NCI-H82 (cell line): ENCODE measurements at places on chromosomes 2 and 18.

DNA sequence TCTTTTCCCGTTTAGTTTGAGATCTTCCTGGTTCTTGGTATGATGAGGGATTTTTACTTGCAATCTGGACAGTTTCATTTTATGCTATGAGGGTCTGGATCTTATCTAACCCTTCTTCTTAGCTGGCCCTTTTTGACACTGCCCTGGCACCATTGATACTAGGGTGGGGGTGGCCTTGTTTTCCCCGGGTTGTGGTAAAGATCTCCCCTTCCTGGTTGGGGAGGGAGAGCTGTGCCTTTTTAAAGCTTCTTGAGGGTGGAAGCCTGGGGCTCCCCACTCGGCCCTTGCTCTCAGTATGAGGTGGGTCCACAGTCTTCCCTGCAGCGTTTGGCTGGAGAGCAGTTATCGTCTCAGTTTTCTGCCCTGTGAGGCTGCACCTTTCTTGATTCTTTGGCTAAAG, 66.1 kb downstream of the ASB1 start:
- no peak for DNase-seq

DNA sequence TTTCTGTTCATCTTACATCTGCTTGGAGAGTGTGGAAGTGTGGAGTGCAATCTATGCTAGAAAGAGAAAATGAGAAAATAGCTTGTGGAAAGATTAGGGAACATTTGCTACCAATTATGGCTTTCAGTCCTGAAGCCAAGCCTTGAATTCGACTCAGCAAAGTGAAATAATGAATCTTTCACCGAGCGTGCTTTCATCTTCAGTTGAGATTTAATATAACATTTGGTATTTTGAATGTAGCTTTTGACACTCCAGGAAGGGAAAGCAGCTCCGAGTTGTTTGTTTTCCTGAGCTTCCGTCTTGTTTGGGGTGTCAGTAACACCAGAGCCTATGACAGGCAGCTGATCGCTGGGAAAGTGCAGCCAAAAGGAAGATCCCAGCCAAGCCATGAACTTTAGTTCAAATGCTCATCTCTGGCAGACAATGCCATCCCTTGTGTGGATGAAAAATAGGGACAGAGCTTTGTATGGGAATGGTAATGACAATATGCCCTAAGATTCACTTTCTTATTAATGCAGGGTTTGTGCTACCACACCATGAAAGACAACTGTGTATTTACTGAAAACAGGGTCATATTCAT, 25.0 kb upstream of the PHLPP1 start:
- no peak for DNase-seq

GRCh38 chr2:101199251-101199791, 48.1 kb upstream of the TBC1D8 start:
- DNase-seq = no peak

DNA sequence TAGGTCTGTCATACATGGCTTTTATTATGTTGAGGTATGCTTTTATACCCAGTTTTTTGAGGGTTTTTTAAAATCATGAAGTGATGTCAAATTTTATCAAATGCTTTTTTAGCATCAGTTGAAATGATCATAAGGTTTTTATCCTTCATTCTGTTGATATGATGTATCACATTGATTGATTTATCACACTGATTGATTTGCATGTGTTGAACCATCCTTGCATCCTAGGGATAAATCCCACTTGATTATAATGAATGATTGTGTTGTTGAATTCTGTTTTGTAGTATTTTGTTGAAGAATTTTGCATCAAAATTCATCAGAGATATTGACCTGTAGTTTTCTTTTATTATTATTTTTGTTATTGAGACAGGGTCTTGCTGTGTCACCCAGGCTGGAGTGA, 68.2 kb downstream of the LIMS1 start:
- no peak for DNase-seq

- DNase-seq = no peak
Measured at GRCh38 chr18:45567123-45567522, 48.2 kb upstream of the SLC14A2 start.

DNA sequence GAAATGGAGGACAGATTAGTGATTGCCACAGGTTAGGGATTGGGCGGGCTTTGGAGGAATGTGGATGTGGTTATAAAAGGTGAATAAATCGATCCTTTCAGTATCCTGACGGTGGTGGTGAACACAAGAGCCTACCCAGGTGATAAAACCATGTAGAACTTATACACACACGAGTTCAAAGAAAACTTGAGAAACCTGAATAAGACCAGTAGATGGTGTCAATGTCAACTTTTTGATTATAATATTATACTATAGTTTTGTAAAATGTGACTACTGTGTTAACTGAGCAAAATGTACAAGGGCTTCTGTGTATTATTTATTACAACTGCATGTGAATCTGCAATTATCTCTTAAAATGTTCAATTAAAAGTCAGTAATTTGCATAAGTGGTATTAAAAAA, 136.3 kb downstream of the ERBB4 start:
- no peak for DNase-seq

DNA sequence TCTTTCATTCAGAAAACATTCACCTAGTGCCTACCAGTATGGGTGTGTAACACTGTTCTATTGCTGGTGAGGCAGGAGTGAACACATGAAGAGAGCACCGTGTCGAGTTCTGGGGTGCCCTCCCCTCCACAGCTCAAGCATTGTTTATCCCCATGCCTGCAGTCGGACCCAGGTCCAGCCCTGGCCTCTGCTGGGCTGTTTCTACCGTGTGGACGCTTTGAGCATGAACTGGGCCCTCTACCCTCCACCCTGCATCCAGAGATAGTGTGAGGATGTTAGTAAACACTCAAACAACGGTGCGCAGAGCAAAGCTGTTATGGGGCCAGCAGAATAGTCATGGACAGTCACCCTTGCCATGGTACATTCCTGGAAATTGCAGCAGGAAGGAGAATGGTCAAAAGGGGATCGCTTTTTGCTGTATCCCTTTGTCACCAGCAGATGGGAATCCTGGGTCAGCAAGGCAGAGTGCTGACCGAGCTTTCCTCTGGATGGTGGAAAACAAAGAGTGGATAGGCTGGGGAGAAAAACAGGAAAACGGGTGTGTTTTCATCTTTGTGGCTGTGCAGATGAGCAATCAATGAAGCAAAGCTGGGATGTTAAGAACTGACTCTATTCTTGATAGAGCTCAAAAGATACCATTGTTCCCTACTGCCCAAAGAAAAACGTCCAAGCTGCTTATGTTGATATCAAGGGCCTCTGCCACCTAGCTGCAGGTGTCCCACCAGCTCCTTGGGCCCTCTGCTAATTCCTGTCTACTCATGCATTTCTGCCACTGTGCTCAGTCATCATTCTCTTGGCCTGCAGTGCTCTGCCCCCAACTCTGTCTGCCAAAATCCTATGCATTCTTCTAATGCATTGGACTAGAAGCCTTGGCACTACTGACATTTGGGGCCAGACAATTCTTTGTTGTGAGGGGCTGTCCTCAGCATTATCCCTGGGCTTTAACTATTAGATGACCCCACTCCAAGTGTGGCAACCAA, 38.7 kb downstream of the REEP1 start:
- DNase-seq = peak; percentile 38

GRCh38 chr18:48715711-48716361, 177.0 kb downstream of the CTIF start:
- DNase-seq = no peak

GRCh38 chr18:54717673-54718407, 110.4 kb upstream of the RAB27B start:
- DNase-seq = peak; percentile 36

DNA sequence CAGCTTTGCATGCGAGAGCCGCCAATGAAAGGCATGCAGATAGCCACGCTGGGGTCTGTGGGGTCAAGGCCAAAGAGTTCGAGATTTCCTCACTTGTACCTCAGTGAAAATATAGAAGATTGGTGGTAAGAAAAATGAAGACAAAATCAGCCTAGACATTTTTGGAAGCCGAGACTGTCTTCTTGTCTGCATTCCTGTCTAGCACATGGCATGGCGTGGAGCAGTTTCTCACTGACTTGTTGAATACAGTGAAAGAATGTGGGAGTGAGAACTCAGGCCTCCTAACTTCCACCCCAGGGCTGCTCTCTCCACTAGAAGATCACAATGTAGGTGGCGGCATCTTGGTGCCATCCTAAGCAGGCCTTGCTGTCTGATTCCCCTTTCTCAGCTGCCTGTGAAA, 740.8 kb upstream of the HS6ST1 start:
- DNase-seq = no peak

GRCh38 chr2:206230060-206230762, 44.3 kb upstream of the ZDBF2 start:
- DNase-seq = peak; percentile 67

DNA sequence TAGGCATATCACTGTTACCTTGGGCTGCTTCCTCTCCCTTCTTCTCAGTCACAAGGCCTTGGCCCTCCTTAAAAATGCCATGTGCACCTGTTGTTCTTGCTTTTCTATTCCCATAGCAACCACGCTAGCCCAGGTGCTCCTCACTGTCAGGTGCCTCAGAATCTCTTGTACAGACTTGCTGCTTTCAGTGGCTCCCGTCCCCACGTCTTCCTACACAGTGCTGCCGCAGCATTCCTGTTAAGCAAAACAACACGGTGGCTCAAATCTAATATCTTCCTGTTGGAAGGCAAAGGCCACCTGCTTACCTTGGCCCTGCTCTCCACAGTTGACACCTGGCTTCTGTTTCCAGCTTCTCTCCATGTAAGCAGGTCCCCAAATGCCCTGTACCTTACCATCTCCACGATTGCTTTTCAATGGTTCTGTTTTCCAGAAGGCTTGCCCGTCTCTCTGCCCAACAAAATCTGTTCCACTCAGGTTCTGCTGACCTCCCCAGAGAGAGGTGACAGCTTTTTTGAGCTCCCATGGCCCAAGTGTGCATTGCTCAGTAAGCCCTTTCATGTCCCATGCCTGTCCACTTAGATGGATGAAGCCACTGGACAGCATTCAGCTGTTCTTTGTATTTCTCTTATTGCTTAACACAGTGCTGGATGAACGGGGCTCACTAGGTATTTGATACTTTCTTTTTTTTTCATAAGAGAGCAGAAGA, 240.4 kb downstream of the PRKCE start:
- no peak for DNase-seq

DNA sequence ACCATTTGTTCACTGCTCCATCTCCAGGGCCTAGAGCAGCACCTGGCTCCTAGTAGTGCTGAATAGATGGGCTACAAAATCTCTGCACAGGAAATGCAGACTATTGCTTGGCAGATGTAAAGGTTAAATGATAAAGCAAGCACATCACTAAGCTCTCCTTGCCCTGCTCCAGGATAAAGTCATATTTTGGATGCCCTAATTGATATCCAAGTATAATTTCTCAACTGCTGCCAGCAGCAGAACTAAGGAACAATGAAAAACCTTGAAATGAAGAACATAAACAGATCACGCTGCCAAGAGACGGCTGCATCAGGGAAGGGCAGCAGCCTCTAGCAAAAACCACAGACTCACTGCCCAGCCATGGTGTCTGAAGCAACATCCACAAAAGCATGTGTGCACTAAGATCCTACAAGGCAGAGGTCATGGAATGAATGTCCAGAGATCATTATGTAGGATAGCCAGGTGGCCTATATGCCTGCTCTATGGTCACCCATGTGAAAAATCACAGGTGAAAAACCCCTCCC, 134.7 kb downstream of the TMEM163 start:
- no peak for DNase-seq

GRCh38 chr2:161961061-161961460, 113.0 kb downstream of the DPP4 start:
- no peak for DNase-seq

DNA sequence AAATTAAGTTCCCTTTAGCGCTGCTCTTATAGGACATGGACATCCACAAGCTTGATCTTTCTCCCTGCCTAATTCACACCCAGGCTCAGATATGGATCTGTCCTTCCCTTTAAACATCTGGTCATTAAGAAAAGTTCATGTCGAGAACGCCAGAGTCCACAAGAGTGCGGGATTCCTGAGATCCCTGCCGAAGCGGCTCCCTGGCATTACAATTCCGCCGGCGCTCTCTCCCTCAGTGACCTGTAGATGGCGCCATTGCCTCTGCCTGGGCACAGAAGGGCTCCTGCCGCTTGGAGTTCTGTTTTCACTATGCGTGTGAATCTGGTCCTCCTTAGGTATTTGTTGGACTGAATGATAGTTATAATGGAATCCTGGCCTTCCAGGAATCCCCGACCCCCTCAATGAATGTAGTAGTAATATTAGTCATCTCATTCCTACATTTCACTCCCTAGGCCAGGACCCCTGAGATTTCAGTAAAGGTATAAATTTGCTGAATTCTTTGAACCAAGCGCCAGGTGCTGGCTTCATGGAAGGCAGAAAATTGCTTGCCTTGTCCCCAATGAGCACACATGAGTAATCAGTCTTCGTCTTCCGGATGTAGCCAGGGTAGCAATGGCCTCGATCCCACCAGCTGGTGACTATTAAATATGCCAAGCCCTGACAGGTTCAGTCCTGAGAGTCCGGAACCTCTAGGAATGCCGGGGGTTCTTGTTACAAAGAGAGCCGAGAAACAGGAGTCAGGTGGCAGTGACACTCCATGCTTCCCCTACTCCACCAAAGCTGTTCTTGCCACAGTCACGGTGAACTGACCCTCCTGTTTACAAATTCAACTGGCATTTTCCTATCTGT, 26.4 kb upstream of the CD207 start:
- peak; percentile 90 for DNase-seq

GRCh38 chr2:5657231-5657630, 35.0 kb upstream of the SOX11 start:
- no peak for DNase-seq

- DNase-seq = no peak
Measured at GRCh38 chr2:160203422-160203821, 3.4 kb upstream of the ITGB6 start.

DNA sequence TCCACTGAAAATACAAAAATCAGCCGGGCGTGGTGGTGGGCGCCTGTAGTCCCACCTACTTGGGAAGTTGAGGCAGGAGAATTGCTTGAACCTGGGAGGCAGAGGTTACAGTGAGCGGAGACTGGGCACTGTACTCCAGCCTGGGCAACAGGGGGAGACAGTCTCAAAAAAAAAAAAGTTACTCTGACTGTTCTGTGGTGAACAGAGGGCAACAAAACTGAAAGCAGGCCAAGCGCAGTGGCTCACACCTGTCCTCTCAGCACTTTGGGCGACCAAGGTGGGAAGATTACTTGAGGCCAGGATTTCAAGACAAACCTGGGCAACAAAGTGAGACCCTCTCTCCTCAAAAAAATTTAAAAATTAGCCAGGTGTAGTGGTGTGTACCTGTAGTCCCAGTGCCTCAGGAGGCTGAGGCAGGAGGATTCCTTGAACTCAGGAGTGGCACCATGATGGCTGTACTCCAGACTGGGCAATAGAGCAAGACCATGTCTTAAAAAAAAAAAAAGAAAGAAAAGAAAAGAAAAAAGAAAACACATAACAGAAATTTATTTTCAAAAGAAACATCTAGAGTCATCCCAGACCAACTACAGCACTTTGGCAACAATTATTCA, 13.6 kb upstream of the RTN4 start:
- DNase-seq = peak; percentile 26
